ENCODE measurements at places on chromosomes 16 and 17.

- peak; percentile 61 for DNase-seq
These were observed 28.8 kb upstream of the GINS2 start for GRCh38 chr16:85717393-85718152.

DNA sequence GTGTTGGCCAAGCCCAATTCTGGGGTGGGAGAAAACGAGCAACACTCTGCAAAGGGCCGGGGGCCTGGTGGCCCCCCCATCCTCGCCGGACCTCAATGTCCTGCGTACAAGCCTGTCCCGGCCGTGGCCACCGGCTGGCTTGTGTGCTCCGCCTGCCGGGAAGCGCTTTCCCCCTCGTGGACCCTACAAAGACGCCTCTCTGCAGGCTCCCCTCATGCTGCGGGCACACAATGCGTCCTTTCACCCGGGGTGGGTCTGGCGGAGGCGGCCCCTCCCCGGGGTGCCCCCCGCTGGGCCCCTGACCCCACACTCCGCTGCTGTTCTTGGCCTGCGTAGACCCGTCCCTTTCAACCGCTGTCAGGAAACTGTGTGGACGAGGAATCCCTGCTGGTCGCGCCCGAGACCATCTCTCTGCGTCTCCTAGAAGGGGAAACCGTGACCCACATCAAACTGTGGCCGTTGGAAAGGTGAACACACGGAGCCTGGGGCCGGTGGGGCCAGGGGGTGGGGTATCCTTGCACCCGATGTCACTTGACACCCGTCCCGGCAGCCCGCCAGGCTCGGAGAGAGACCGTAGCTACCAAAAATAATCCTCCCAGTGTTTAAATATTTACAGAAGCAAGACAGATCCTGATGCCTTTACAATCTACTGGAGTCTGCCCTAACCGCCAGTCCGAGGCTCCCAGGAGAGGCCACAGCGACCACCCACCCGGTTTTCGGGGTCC is 43.6 kb downstream of the TBC1D16 start:
- no peak for DNase-seq

DNA sequence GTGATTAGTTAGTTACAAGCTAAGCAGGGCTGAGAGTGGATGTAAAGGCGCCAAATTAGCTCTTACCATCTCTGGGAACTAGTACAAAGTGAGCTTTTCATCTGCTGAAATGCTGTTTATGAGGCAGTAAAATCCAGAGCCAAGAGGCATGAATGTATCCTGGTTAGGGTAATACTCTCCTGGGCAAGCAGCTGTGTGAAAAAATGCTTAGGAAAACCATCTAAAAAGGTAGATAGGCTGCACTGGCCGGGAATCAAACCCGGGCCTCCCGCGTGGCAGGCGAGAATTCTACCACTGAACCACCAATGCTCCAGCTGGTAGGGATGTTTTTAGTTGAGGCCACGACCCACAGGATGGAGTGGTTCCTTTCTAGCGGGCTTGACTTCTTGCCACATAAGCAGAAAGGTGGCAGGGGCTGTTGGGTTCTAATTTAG is 23.0 kb downstream of the VAC14 start:
- no peak for DNase-seq

DNA sequence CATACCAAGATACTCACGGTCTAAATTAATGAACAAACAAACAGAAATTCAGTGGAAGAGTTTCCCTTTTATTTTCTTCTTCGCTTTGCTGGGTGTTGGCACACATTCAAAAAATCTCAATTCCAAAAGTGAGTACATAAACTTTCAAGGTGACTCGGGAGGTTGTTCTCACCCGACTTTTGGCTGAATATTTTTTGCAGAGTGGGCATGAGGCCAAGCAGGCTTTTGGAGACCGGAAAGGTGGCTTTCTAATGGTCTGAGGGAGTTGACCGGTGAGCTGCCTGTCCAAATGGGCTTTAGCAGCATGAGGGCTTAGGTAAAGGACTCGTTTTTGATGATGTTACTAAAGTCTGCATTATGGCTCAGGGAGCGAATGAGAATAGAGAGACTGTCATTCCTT is 318.7 kb downstream of the CPPED1 start:
- no peak for DNase-seq

DNA sequence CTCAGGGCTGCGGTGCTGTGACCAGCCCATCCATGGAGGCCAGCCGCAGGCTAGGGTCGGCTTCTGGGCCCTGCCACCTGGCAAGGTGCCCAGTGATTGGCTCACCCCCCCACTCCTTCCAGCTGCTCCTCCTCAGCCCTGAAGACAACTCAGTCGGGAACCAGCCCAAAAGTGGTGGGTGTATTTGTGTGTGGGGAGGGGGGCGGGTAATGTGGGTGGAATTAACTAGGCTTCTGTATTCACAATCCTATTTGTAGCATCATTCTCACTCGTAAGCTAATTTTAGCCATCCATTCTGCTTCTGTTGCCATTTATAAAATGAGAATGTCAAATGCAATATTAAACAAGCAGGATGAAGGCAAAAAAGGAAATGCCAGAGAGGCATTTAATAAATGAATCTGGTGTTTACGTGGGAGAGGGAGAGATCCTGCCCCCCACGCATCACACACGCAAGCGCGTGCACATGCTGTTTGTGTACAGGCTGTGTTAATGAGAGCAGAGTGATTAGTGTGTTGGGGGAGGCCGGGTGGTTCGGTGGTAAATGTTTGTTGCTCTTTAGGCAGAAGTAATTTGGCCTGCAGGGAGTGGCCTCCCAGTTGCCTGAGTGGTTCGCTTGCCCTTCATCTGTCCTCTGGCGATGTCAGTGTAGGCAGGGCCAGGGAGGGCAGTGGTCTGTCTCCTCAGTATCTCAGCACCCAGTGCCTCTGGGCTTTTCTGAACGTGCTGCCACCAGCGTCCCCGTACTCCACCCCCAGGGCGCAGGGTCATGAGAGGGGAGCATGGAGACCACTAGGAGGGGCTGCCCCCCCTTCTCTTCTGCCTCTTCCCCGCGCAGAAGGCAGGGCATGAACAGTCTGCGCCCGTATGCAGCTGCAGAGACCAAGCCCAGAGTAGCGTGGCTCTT is 140.1 kb downstream of the CCDC182 start:
- DNase-seq, result no peak

DNA sequence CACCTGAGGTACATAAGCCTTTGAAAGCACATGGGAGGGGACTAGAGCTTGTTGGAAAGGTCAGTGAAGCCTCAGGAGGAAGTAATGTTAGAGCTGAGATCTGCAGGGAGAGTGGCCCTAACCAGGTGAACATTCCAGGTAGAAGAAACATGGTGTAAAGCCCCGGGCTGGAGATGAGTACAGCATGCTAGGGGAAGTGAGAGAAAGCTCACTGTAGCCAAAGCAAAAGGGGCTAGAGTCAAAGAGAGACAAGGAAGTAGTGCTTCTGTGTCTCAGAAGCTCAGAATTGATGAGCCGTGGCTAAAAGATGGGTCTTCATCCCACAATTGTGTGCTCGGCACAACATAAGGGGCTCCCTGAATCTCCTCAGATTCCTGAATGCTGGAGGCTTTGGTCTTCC is 481.8 kb downstream of the XYLT1 start:
- no peak for DNase-seq

DNA sequence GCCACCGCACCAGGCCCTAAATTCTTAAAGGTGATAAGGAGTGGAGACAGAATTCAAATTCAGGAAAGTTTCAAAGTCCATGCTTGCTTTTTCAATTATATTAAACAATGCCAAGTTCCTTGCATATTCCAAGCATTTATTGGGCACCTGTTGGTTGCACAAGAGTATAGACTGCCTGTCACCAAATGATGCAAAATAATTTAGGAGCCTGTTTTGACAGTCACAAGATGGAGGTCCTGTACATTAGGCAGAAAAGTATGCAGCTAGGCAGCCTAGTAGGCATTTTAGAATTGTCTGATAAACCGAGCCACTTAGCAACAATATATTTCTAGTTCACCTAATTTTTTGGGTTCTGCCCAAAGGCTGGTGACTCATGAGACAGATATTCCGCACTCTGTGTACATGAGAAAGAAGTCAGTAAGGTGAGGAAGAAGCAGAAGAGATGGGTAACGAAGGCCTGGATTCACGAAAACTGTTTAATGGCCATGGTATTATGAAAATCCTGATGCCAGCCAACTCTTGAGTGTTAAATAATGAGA is 7.3 kb downstream of the ACACA start:
- DNase-seq, result no peak

DNA sequence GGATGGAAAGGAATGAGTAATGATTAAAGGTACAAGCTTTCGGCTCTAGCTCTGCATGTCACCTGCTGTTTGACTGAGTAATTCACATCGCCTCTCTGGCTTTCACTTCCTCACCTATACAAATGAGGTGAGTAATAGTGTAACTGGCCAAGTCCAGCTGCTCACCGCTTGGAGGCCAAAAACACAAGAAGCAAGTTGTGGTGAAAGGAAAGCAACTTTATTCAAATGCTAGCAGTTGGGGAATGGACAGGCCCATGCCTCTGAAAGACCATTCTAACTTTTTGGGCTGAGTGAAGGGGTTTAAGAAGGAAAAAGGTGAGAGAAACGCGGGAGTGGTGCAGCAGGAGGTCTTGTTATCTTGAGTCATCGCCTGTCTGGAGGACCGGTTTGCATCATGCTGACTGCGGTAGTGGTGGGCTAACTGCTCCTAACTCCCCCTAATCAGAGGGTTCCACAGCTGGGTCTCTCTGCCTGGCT is 45.7 kb upstream of the CSNK2A2 start:
- DNase-seq, result no peak

- DNase-seq, result no peak
These were observed 68.1 kb upstream of the CPHXL start for GRCh38 chr16:75794426-75794825.

DNA sequence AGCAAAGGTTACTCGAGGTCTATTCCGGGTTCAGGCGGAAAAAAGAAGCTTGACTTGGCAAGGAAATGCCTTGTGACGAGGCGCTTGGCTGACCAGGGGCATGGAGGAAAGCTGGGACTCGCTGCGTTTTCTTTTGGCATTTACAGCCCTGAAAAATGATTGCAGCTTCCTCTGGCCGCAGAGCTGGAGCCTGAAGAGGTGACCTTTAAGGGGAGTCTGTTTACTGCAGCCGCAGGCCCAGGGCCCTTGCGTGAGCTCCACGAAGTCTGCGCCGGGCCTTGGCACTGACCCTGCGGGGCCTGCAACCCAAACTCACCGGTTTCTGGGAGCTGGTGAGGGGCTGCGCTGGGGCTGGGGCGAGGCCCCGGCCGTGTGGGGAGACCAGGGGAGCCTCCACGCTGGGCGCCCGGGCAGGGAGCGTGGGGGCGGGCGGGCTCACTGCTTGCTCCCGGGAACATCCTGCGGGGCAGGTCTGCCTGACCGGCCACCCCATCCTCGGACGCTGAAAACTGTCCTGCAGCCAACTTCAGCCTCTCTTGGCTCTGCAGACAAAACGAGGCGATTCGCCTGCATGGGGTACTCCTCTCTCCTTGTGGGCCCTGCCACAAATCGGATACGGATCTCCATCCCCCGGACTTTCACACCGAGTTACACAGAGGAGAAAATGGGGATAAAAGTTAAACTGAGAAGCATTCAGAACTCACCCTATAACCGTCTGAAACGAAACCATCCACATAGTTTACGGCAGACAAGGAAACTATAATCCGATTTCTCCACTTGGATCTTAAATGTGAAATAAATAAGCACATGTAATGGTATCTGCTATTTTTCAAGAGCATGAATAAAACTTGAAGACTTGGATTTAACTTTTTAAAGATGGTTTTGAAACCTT is 206.3 kb upstream of the FOXF1 start:
- DNase-seq, result no peak

DNA sequence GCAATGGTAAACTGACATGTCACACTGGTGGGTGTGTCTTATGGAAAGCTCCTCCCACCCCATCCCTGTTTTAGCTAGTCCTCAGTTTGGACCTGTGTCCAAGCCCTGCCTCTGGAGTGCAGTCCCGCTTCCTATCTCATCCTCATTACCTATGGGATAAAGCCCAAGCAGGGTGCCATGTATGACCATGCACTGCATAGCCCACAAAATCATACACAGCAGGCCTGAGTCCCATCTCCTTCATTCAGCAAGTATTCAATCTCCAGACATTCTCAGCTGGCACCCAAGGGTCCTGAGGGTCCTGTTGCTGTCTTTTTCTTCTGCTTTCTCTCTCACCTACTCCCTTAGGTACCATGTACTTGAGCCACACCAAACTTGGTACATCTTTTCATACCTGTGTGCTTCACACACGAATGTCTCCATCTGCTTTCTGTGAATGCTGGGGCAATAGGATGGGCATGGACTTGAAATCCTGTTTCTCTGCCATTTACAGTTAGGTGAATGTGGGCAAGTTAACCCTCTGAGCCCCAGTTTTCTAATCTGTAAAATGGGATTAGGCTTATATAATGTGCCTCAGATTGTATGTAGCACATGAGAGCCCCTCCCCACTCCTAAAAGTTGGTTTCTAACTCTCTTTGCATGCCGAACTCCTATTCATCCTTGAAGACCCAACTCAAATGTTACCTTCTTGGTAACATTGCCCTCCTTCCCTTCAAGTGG is 28.5 kb downstream of the TNS4 start:
- DNase-seq, result no peak

DNA sequence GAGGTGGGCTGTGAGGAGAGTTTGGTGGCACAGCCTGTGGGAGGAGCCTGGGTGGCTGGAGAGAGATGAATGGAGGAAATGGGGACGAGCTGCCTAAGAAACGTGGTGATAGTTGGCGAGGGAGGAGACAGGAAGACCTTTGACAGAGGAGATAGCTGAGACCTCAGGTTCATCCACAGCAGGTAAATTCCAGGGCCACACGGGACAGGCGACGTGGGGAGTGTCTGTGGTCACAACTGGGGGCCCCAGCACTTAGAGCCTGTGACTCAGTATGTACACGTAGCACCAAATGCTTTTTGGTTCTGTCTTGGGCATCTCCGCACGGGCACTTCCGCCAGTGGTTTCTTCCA is 7.7 kb downstream of the MINK1 start:
- DNase-seq, result no peak

- DNase-seq, result no peak
These were observed 7.0 kb upstream of the TRIM47 start for GRCh38 chr17:75885431-75885830.

- DNase-seq, result no peak
These were observed 14.0 kb upstream of the EMP2 start for GRCh38 chr16:10594312-10594950.

DNA sequence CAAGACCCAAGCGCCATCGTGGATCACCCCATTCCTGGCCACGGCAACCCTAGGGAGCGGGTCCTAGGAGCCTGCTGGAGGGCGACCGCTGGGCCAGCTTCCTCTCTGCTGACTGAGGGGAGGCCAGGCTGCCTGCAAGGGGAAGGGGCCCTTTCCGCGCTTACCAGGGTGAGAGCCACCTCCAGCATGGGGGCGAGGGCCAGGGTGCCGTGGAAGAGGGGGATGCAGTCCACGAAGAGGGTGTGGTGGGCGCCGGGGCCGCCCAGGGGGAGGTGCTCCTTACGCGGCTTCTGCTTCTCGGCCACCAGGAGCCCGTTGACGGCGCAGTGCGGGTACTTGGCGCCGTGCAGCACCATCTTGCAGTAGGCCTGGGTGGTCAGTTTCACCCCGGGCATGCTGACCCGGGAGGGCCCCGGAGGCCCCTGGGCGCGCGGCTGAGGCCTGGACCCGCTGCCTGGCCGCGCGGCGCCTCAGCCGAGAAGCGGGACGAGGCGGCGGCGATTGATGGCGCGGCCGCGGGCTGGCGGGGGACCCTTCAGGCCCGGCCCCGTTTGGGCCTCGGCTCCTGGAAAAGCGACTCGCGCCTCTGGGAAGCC is 345 bp downstream of the EMC8 start:
- DNase-seq, result no peak

- no peak for DNase-seq
These were observed 30.9 kb upstream of the PHB1 start for GRCh38 chr17:49445591-49445990.

GRCh38 chr16:4788489-4788889 is 344 bp upstream of the SEPTIN12 start:
- no peak for DNase-seq

- DNase-seq, result no peak
These were observed 18.3 kb upstream of the CBX8 start for GRCh38 chr17:79814974-79815835.

GRCh38 chr16:78513838-78514237 is 414.4 kb downstream of the WWOX start:
- DNase-seq, result no peak
